ENCODE measurements at places on chromosomes 5 and 9.

- no peak for DNase-seq
Measured at GRCh38 chr5:149572576-149573231, 8.6 kb upstream of the ARHGEF37 start.

DNA sequence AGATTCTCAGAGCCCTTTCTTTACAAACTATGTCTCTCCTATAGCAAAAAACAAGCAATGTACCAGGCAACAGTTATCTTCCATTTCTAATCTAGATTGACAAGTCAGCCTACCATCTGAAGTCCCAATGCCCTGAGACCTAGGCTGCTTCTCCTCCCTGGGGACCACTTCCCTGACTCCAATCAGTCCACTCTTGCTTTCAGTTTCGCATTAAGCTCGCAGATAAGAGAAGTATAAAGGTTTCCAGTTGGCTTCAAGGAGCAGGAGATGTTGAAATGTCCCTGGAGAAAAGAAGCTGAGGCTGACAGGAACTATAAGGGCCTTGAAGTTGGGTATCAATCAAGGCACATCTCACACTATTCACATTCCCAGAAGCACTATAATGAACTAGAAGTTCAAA lies 32.3 kb downstream of the ERP44 start:
- no peak for DNase-seq

- no peak for DNase-seq
Measured at GRCh38 chr9:97761056-97761598, 64.0 kb upstream of the XPA start.

DNA sequence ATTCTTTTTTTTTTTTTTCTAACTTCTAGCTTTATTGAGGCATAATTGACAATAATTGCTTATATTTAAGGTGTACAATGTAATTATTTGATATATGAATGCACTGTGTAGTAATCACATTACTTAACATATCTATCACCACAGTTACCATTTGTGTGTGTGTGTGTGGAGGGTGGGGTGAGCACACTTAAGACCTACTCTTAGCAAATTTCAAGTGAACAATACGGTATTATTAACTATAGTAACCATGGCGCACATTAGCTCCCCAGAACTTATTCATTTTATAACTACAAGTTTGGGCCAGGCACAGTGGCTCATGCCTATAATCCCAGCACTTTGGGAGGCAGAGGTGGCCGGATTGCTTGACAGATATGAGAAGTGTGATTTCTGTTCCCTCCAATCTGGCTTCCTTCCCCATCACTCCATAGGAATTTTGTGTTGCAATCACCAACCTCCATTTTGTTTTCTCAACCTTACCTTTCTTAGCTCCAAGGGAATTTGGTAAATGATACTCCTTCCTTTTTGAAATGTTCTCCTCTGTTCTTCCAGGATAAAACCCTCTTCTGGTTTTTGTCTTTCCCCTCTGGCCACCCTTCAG lies 14.9 kb downstream of the TXN start:
- DNase-seq = no peak

GRCh38 chr9:114693248-114693855 lies 11.4 kb upstream of the TEX48 start:
- DNase-seq = no peak

GRCh38 chr5:134735243-134735642 lies 3.1 kb upstream of the CAMLG start:
- DNase-seq = no peak

DNA sequence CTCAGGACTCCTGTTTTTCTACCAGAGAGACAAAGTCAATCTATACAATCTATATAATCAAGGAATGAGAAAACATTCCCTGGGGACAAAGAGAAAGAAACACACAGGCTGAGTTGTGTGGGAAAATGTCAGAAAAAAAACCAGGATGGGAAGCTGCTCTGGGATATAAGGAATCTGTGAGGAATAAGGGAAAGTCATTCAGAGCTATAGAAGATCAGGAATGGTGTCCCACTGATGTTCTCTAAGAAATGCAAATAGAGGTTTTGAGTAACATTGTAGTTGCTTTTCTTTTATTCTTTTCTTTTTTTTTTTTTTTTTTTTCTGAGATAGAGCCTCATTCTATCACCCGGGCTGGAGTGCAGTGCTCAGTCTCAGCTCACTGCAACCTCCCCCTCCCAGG lies 605.9 kb upstream of the KLF4 start:
- no peak for DNase-seq

GRCh38 chr5:133877351-133878235 lies 90.8 kb downstream of the C5orf15 start:
- no peak for DNase-seq

GRCh38 chr9:64773491-64773931 lies 511.5 kb downstream of the FOXD4L5 start:
- DNase-seq = no peak

DNA sequence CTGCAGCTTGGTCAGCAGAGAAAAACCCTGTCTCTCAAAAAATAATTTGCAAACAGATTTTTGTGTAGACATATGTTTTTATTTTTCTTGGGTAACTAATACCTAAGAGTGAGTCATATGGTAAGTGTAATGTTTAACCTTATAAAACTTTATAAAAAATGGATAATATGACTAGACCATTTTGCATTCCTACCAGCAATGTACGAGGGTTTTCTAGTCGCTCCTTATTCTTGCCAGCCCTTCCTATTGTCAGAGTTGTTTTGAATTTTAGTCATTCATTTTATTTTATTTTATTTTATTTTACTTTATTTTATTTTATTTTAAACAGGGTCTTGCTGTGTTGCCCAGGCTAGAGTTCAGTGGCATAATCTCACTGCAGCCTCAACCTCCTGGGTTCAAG lies 37.8 kb downstream of the RABGAP1 start:
- no peak for DNase-seq

DNA sequence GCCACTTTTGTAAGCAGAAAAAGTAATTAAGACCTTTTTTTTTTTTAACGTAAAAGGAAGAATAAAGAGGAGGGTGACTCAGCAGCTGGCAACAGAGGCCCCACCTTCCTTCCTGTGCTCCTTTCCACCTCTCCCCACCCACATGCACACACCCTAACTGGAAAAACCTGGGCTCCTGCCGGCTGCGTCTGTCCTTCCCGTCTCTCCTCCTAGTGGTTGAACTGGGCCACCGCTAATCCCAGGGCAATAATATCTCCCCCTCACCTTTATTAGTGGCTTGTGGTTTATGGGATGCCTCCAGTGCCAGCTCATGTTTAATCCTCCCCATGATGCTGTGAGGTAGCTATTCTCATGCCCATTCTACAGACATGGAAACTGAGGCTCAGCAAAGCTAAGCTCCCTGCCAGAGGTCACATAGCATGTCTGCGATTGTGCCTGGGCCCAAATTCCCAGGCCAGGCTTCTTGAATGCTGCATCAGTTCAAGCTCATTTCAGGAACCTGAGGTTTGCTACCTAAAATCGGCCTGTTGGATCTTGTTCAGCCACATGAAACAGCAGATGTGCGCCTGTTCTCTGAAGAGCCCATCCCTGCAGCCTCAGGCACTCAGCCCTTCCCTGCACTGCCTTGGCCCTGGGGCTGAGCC lies 60.9 kb upstream of the IL17B start:
- no peak for DNase-seq

- DNase-seq = no peak
Measured at GRCh38 chr5:141870871-141871270, 7.3 kb downstream of the PCDH1 start.

DNA sequence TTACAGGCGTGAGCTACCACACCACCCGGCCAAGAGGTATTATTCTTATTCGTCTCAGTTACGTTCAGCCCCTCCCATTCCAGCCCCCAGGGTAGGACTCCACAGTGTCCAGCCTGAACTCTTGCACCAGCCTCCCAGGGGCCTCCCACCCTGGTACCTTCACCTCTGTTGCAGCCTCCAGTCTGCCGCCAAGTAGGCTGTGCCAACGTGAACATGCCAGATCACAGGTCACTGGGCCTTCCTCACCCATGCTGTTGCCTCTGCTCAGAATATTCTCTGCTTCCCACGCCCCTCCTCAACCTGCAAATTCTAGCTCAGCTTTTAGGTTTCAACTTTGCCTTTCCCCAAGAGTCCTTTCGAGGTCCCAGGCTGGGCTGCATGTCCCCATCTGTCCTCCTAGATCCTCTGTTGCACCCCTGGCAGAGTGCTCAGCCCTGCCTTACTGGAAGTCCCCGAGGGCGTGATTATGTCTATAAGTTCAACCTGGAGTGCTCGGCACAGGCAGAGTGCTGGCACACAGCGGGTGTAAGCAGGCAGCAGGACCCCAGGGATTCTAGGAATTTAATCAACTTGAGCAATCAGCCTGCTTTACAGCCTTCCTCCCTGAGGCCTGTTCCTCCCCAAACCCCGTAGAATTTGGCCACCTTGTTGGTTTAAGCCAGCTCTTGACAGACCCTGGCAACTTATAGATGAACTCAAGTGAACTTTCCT lies 13.1 kb upstream of the STXBP1 start:
- DNase-seq = no peak

DNA sequence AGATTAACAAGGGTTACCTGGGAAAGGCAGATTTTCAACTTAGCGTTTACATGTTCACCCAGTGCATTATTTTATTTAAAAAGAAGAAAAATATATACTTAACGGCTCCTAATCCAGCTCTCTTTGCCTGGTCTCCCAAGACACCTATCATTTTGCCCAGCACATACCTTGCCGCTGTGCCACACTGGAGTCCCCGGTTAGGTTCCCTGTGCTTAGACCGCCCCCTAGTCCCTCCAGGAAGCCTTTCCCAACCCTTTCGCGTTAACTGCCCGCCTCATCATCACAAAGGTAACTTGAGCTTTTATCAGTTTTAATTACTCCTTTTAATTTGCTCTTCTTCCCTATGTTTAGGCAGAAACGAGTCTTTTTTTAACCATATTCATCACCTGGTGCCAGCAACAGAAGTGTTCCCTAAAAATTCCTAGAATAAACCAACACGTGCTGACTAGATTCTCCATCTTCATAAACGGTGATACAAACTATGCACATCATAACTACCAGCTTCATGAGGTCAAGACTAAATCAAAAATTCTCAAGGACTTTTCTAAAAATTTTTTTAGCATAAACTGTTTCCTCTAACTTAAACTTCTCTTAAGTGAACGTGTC lies 19.7 kb downstream of the DNAJA1 start:
- DNase-seq = no peak

DNA sequence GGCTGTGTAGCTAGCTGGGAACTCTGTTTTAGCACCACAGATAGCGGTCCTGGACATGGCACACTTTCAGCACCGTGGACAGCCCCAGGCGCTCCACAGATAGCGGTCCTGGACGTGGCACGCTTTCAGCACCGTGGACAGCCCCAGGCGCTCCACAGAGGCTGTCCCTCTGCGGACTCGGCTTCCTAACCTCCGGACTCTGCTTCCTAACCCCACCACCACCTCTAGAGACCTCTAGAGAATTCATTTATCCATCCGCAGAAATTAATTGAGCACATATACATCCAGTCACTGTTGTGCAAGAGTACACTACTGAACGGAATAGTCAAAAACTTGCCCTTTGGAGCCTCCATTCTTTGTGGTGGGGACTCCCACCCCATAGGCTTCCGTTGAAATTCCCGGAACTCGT lies 27.4 kb downstream of the UNC5A start:
- DNase-seq = peak; percentile 92

- DNase-seq = no peak
Measured at GRCh38 chr9:123005964-123006363, 27.5 kb upstream of the GPR21 start.

DNA sequence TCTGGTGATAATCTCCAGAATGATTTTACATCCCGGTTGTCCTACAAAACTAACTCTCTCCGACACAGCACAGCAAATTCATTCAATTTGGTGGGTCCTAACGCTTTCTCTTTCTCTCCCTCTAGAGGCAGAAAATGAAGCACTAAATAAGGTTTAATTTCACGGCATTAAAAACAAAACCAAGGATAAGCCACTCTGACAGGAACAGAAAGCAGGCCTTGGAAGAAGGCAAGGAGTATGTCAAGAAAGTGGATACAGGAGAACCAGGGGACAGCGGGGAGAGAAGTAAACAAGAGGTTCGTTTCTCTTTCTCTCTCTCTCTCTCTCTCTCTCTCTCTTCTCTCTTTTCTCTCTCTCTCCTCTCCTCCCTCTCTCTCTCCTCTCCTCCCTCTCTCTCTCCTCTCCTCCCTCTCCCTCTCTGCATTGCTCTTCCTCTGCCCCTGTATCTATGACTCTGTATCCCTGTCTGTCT lies 49.8 kb downstream of the EBF1 start:
- no peak for DNase-seq

DNA sequence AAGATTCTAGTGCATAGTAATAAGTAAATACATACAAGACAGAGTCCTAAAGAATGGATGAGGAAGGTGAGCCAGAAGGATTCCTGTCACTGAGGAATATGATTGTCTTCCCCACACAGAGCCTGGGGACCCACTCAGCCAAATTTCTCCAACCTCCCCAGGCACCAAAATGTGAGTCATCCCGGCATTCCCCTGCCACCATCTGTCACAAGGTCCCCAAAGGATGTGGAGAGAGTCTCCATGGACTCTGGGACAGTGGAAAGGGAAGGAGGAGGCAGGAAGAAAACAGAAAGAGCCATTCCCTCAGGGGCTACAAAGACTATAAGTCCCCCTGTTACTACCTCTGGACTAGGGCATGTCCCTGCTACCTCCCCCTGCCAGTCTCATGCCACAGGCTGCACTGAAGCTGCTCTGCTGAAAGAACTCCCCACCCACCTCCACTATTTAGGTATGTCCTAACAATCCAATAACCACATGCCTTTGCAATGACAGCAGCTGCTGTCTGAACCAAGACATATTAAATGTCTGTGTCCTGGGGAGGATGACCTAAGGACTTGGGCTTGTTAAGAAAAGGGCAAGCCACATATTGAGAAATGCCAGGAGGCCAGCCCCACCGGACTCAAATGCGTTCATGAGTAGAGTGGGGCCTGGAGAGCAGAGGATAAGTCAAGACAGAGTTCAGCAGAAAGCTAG lies 10.7 kb upstream of the OR5C1 start:
- DNase-seq = no peak

GRCh38 chr9:114124138-114124537 lies 25.0 kb upstream of the KIF12 start:
- DNase-seq = no peak

GRCh38 chr9:79477955-79478771 lies 93.6 kb upstream of the TLE4 start:
- peak; percentile 10 for DNase-seq

GRCh38 chr5:139049780-139050179 lies 148.4 kb downstream of the SIL1 start:
- DNase-seq = no peak

DNA sequence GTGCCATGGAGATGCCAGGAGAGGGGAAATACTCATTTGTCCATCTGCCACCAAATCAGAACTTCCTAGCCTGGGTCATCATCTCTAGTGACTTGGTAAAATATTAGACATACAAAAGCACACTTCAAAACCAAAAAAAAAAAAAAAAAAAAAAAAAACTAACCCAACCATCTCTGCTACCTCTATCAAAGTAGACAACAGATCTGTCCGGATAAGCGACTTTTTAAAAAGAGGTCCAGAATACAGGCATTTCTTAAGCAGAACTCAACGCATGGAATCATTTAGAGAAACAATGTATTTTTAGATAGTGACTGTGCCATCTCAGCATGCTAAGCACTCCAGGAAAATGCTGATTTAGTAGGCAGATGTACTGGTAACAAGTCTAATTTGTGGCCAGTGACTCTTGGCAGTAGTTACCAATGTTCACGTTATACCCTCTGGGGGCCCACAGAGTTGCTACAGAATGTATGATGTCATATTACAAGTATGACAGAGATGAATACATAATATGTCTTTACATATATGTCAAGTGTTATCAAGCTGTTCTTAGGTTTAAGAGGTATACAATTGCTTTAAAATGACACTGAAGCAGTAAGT lies 107.8 kb downstream of the SMIM23 start:
- no peak for DNase-seq
